ENCODE measurements at places on chromosomes 16 and 17. TPM values are rescaled to one million over a fixed set of nuclear protein-coding genes. Genes with fewer than 3 reads are reported as not detected.

The SMARCE1 gene
- total RNA-seq: 240 TPM

The PIRT gene
- 0.07 TPM for total RNA-seq

The CMTM1 gene
- total RNA-seq: 18.4 TPM

The DHRS7C gene
- total RNA-seq: not detected

The HYDIN gene
- total RNA-seq: 7.5 TPM

The MAP3K3 gene
- total RNA-seq: 28.0 TPM

The SMIM36 gene
- total RNA-seq: not detected

The ITGAD gene
- total RNA-seq: not detected

The MYL4 gene
- not detected for total RNA-seq

The TAT gene
- not detected for total RNA-seq

The CACNG1 gene
- total RNA-seq: 0.32 TPM

The PRSS36 gene
- 1.1 TPM for total RNA-seq

The PRM1 gene
- total RNA-seq: not detected

The AANAT gene
- 0.39 TPM for total RNA-seq

The CCDC40 gene
- total RNA-seq: 23.8 TPM

The CES5A gene
- total RNA-seq: not detected

The CCL17 gene
- not detected for total RNA-seq

The UBALD2 gene
- 21.5 TPM for total RNA-seq

The FAHD1 gene
- 27.2 TPM for total RNA-seq

The ZG16 gene
- total RNA-seq: not detected

The PTX4 gene
- not detected for total RNA-seq

The NPW gene
- total RNA-seq: 1.3 TPM

The USP43 gene
- total RNA-seq: 2.0 TPM

The SDK2 gene
- 31.2 TPM for total RNA-seq

The TNS4 gene
- not detected for total RNA-seq

The KRTAP4-9 gene
- total RNA-seq: not detected

The SLC16A5 gene
- 6.0 TPM for total RNA-seq

The MEIOC gene
- 0.70 TPM for total RNA-seq

The CCL7 gene
- total RNA-seq: not detected

The TMEM98 gene
- 133 TPM for total RNA-seq

The TNFRSF12A gene
- 3.1 TPM for total RNA-seq

The ADAD2 gene
- total RNA-seq: not detected

The HOXB4 gene
- total RNA-seq: 4.4 TPM

The MYH11 gene
- total RNA-seq: 0.09 TPM

The ACSM5 gene
- total RNA-seq: not detected

The ITGA2B gene
- 7.3 TPM for total RNA-seq

The PRAC1 gene
- total RNA-seq: not detected

The LGALS9C gene
- total RNA-seq: not detected

The CDH3 gene
- total RNA-seq: 4.2 TPM

The NSF gene
- total RNA-seq: 48.7 TPM

The PPM1E gene
- total RNA-seq: 15.5 TPM

The TP53TG3 gene
- not detected for total RNA-seq

The EMP2 gene
- total RNA-seq: 23.4 TPM

The CLEC19A gene
- total RNA-seq: not detected
